GM13976 (cell line): ENCODE measurements at places on chromosomes 12 and 14.
A peak's percentile ranks its signal among the peaks of the same experiment; 100 is the strongest.

GRCh38 chr14:58699681-58700205, 62.0 kb downstream of the DACT1 start:
- DNase-seq = no peak

DNA sequence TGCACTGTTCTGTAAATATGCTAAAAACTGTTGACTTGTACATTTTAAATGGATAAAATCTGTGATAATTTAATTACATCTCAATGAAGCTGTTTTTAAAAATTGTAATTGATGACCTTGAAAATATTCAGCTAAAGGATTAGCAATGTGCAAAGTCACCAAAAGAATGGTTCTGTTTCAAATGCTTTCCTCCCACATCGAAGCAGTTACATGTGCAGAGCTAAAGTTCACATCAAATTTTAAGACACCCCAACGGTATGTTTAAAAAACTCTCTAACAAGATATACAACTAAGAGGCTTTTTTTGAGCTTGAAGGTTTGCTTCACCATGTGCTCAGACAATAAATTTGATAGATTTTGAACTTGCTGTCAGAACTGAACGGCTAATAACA, 114.6 kb upstream of the KRAS start:
- no peak for DNase-seq

GRCh38 chr12:1914114-1914911, 4.1 kb downstream of the CACNA2D4 start:
- DNase-seq = peak; percentile 23

DNA sequence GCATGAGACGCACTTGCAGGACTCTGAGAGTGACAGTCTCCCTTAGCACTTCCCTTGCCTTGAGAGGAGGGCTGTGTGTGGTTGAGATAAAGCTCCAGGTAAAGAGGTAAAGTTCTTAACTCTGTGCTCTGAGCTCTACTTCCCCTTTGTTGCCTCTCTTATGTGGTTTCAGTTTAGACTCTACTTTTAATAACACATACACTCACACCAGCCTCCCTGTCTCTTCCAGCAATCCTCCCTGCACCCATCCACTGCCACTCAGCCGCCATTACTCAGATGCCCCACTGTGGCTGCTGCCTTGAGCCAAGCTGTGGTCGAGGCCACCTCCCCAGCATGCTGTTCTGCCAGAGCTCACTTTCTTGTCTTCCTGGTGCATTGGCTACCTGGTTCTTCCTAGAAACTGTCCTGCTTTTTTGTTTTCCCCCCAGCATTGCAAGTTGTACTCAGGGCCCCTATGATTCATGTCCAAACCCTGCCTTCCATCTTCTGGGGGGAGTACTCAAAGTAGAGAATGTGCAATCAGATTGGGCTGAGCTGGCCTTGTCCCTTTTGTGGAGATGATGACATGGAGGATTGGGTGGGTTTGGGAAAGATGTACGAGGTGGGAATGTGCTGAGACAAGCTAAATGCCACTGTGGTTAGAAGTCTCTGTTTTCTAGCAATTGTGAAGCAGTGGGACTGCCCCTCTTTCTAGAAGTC, 115.5 kb upstream of the PARP11 start:
- DNase-seq = peak; percentile 47

GRCh38 chr12:68958322-68958721, 25.4 kb upstream of the CPM start:
- DNase-seq = peak; percentile 65
